ENCODE measurements at places on chromosomes 2 and 18. TPM values are rescaled to one million over a fixed set of nuclear protein-coding genes. Genes with fewer than 3 reads are reported as not detected.

The CREG2 gene
- total RNA-seq = not detected

GRCh38 chr2:214484701-214485100, 73.8 kb downstream of the VWC2L start:
- no peak for DNase-seq

DNA sequence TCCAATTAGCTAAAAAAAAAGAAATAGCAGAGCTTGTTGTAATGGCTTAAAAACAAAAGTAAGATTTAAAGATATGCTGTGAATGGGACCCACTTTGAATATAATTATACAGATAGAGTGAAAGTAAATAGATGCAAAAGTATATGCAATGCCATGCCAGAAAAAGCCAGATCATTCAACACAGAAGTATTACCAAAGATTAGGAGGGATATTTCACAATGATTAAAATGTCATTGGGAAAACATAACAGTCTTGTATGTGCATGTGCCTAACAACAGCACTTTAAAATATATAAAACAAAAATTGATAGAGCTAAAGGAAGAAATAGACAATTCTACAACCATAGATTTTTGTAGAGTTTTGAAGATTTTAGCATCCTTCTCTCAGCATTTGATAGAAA, 19.9 kb upstream of the SIGLEC15 start:
- no peak for DNase-seq

The CPO gene
- not detected for total RNA-seq

The NCKAP5 gene
- total RNA-seq = not detected

The LRRTM1 gene
- total RNA-seq = not detected

The AGXT gene
- total RNA-seq = not detected

GRCh38 chr2:120251880-120252224, 800 bp upstream of the RALB start:
- no peak for DNase-seq

- no peak for DNase-seq
Measured at GRCh38 chr2:174395969-174396630, 570 bp downstream of the SCRN3 start.

GRCh38 chr2:60309941-60310660, 243.4 kb downstream of the BCL11A start:
- no peak for DNase-seq

DNA sequence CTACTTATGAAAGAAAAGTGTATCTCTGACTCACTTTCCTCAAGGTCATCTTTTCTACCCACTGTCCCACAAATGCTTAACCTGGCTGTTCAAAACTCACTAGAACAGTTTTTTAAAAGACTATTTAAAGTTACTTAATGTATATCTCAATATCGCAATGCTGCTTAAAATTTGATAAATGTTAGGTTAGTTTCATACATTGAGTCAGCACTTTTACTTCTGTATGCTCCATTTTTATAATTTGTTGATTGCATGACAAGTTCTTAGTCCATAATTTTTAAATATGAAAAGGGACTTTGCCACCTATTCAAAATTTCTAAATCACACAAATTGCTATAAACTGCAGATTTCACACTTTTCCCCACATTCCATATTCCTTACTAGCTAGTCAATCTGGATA, 231.7 kb upstream of the SLC39A10 start:
- DNase-seq = no peak
